ENCODE measurements at places on chromosomes 11 and 22.

GRCh38 chr11:88480223-88480622, 142.7 kb upstream of the CTSC start:
- no peak for DNase-seq

DNA sequence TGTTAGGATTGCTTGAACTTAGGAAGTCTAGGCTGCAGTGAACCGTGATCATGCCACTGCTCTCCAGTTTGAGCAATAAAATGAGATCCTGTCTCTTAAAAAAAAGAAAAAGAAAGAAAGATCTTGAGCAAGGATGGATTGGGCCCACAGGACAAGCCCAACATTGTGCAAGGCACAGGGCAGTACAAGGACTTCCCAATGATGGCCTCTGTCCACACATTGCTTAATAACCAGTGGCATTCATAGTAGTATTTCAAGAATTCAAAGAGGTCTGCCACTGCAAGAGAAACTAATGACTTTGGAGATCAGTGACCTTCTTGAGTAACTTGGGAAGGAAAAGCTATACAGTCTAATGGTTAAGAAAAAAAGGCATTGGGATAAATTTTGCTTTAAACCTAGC, 44.6 kb downstream of the SEZ6L start:
- no peak for DNase-seq

- DNase-seq = no peak
These were observed 7.4 kb downstream of the PTPRJ start for GRCh38 chr11:47987781-47988180.

DNA sequence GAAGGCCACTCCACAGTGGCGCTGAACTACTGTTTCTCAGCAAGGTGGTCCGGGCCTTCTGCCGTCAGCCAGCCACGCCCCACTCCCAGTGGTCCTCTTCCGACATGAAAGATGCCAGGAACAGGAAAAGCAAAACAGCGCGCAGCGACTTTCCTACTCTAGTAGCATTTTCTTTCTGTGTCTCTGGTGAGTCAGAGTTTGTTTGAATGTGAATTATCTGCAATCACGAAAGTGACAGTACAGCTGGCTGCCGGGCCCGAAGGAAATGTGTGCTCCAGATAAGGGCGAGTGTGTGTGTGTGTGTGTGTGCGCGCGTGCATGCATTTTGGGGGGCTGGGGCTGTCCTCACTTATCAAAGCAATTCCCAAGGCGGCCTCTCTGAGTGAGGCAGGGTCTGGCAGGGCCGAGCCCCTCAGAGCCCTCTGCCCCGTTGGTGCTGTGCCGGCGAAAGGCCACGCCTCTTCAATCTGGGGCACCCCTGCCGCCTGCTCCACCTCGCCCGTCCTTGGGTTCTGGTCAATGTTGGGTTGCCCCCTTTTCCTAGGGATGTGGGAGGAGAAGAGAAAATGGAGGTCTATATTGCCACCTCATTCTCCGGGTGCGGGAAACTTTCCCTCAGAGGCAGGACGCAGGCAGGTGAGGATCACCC, 288.5 kb downstream of the KIRREL3 start:
- DNase-seq = no peak

DNA sequence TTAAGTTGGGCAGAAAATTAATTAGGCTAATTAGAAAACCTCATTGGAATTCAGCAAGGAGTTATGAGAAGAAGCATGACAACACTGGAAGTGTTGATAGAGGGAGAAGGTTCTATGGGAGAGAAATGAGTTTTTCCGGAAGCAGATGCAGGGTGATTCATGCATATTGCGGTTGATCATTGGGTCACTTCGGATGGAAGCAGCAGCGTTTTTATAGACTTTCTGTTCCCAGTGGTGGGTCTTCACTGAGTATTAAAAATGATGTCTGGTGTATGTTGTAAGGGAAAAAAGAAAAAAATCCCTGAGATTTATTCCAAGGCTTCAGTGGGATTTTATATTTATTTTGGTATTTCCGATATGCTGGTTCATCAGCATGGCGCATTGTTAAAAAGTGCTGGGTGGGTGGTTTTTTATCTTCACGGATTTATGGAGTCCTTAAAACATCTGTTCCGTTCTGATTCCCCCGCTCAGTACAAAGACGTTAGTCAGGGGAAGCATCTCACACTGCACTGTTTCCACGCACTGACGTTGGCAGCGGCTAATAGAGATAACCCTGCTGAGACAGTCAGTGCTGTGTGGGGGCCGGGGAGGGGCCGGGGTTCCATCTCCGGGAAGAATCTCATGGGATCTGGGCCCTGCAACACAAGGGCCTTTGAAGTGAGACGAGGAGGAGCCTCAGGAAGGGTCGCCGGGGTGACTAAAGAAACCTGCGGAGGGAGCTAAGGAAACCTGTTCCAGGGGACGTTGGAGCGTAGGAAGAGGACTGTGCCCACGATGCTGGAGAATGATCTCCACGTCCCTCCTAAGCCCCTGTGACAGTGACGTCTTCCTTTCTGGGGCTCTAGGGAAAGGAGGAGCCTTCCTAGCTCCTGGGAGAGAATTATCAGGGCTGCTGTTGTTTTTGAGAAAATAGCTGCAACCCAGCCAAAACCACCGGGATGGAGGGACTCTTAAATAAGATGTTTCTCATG, 390.0 kb downstream of the NTM start:
- DNase-seq = no peak

DNA sequence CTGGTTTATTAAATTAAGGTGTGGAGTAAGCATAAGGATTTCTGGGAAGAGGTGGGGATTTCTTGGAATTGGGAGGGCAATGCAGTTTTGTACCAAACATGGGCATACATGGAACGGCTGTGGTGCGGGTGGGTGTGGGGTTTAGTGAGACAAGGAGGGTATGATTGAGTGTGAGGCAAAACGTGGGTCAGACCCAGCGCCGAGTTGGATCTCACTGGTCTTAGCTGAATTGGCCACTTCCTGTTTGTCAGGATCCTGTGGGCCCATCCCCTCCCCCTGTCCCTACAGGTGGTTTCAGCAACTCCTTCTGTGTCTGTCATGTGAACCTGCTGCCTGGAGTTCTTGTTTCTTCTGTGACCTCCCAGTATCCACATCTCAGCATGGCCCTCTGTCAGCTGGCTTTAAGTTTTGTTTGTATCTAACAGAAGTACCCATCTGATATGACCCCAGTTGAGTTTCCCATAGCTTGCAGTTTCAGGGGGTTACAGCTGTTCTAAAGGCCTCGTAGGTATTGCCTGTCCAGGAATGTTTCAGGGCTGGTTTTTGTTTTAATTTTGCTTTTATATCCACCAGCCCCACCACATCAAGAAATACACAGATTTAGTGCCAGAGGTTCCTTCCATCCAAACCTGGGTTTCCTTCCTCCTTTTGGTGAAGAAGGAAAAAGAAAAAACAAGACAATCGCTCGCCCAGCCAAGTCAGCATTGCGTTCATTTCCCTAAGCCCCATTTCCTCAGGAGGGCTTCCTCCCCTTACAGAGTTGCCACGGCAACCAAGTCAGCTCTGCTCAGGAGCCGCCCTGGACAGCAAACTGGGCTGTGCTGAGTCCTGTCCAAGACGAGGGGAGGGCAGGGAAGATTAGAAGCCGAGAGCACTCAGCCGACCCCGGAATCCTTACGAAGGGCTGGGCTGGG, 6.0 kb downstream of the APOL1 start:
- DNase-seq = no peak

- no peak for DNase-seq
These were observed 16.8 kb downstream of the PPIL2 start for GRCh38 chr22:21682385-21683175.

- DNase-seq = no peak
These were observed 212.6 kb upstream of the SORL1-AS1 start for GRCh38 chr11:121665206-121665838.
